ENCODE measurements at places on chromosomes 2 and 18. TPM values are rescaled to one million over a fixed set of nuclear protein-coding genes. Genes with fewer than 3 reads are reported as not detected.

GRCh38 chr2:191150600-191151330, at the start of gene STAT4:
Gene STAT4, minus strand, starts transcription at chr2:191150994. Its CDS starts 2,791 bp downstream, at chr2:191148203.
- peak within 1 kb of the TSS; percentile 60 for H3K4me3 ChIP-seq
- no peaks in the 10 kb centered on the region for H3K36me3 ChIP-seq
- DNase-seq = no peak
- H3K4me1 ChIP-seq = peaks cover 10% of the 10 kb centered on the region
- peaks cover 46% of the 10 kb centered on the region for H3K27me3 ChIP-seq

DNA sequence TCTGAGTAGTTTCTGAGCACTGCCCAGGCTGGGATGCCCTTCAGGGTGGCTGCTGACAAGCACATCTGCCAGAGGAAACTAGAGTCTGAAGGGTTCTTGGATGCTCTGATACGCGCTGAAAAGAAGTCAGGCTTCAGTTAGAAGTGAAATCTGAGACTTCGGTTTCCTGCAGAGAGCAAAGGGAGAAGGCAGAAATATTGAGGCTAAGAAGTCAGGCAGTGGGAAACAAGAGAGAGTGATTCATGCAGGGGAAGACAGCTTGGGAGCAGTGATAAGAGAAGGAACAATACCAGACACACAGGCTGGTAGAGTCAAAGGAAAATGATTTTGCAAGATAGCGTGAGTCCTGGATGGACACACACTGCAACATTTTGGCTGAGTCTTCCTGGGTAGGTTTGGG, 51.0 kb upstream of the BOD1L2 start:
- no peak overlapping the region for H3K4me3 ChIP-seq
- H3K36me3 ChIP-seq = no peaks in the 10 kb centered on the region
- H3K27ac ChIP-seq = no peak overlapping the region

DNA sequence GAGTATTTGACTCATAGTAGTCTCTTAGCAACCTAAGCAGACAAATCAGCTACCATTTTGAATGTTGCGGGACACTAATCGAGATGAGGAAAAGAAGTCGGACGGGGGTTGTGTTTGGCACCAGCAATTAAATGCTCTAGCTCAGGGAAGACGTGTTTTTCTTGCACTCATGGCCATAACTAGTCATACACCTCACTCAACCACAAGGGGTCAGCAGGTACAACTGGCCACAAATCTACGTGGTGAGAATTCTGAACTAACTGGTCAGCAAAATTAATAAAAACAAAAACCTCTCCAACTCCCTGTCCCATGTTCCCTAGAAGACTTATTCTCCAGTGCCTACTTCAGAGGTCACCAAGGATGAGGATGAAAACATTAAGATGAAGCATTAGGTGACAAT, 1467.8 kb downstream of the DPP10 start:
- no peak for DNase-seq
- H3K4me1 ChIP-seq = peaks cover 9% of the 10 kb centered on the region
- no peaks in the 10 kb centered on the region for H3K36me3 ChIP-seq
- H3K27ac ChIP-seq = no peak overlapping the region
- no peaks in the 10 kb centered on the region for H3K27me3 ChIP-seq

DNA sequence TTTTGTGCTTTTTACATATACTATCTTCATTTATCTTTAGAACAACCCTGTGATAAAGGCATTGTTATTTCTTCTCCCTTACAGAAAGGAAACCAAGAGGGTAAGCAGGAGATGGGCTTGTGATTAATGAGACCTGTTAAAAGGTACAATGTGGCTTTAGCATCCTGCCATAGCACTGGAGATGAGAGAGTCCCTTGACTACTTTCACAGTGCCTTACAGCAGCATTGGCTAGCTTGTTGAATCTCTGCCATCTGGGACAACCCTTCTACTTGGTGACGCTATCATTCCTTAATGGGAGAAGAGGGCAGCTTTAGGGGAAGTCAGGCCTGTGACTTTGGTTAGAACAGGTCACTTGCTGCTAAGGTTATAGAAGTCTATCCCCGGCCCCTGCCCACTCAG, 68.1 kb upstream of the LYPD6B start:
- no peaks in the 10 kb centered on the region for H3K36me3 ChIP-seq
- H3K4me1 ChIP-seq = peaks cover 17% of the 10 kb centered on the region
- H3K27ac ChIP-seq = no peak overlapping the region

GRCh38 chr18:57801761-57802212, 1.3 kb downstream of the ATP8B1 start:
- peak overlapping the region; percentile 87 for H3K4me3 ChIP-seq
- H3K27me3 ChIP-seq = peaks cover 44% of the 10 kb centered on the region
- DNase-seq = no peak
- H3K4me1 ChIP-seq = peaks cover 29% of the 10 kb centered on the region
- H3K27ac ChIP-seq = peak overlapping the region; percentile 76

DNA sequence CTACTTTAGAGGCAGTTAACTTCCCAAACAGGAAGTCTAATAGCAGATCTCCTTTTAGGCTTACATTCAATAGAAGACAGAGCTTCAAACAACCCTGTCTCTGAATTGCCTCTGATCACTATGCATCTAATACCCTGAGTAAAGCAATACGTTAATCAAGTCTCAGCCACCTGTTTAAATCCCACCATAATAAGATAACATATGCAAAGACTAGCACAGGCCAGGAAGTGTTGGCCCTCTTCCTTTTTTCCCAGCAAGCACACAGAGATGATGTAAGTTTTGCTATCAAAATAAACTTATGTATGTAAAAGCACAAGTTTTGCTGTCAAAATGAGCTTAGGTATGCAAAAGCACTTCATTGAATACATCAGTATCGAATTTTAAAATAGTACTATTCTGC, 385.5 kb downstream of the RND3 start:
- peaks cover 14% of the 10 kb centered on the region for H3K4me1 ChIP-seq
- no peak for DNase-seq
- no peak overlapping the region for H3K4me3 ChIP-seq
- H3K36me3 ChIP-seq = no peaks in the 10 kb centered on the region
- H3K27ac ChIP-seq = no peak overlapping the region

DNA sequence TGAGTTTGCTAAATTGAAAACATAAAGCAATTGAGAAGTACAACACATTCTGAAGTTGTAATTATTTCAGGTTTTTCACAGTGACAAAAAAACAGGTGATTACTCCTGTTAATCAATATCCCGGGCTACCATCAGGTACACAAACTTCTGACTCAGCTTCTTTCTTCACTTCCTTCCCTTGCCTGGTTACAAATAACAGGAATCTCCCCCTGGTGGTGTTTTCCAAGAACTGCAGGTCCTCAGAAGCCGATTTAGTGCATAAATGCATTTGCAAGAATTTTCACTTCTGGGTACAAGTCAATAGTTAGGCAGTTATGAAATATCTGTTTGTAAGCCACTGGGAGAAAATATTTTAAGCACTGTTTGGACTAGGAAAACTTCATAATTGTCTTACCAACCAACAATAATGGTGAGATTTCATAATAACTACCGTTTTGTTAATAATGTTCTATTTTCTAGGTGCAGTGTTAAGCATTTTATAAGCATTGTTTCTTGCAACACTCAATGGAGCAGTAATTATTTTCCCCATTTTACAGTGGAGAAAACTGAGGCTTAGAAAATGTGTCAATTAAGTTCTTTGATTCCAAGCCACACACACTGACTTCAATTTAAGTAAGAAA, 12.4 kb upstream of the GMCL1 start:
- no peak overlapping the region for H3K4me3 ChIP-seq
- peaks cover 20% of the 10 kb centered on the region for H3K36me3 ChIP-seq
- H3K4me1 ChIP-seq = peaks cover 20% of the 10 kb centered on the region
- DNase-seq = no peak
- H3K27me3 ChIP-seq = no peaks in the 10 kb centered on the region
- no peak overlapping the region for H3K27ac ChIP-seq

DNA sequence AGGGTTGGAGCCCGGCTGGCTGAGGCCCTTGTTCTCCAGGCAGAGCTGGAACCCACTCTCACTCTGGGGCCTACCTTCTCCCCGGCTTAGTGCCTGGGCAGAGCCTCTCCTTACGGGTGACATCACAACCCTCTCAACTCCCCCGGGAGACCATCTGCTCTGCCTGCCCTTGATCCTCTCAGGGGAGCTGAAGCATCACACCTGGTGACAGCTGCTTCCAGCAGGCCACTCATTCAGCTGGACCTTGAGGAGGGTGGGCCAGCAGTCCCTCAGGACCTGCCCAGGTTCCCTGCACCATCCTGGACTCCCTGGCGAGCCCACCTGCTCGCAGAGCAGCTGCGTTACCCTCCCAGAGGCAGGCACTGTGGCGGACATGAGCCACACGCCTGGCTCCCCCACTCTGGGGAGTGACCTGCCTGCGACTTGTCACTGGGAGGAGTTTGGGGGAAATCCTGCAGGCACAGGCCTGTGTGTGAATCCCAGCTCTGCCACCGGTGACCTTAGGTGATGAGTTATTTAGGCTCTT, 13.1 kb downstream of the HS6ST1 start:
- no peak for DNase-seq
- H3K27ac ChIP-seq = peak overlapping the region; percentile 97
- no peaks in the 10 kb centered on the region for H3K27me3 ChIP-seq
- H3K4me1 ChIP-seq = peaks cover 91% of the 10 kb centered on the region
- H3K36me3 ChIP-seq = peaks cover 2% of the 10 kb centered on the region

DNA sequence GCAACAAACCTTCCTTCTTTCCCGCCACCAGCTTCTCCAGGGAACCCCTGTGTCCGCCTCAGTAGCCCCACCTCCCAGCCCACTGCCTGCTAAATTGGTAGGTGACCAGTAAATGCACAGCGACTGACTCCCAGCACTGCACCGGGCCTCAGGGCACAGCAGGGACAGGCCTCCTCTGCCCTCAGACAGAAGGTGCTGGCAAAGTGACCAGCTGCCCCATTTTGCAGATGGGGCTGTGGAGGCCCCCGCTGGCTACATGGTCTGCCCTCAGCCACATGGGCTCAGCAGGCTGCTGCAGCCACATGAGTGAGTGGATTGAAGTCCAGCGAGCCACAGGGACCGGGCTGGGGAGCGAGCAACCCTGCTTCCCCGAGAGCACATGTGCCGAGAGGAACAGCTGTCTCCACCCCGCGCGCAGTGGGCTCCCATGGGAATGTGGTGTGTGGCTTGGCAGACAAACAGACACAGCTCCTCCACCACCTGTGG, 7.8 kb upstream of the NPPC start:
- H3K4me1 ChIP-seq = no peaks in the 10 kb centered on the region
- H3K27me3 ChIP-seq = peaks cover 37% of the 10 kb centered on the region
- no peak overlapping the region for H3K4me3 ChIP-seq
- H3K27ac ChIP-seq = no peak overlapping the region
- no peaks in the 10 kb centered on the region for H3K36me3 ChIP-seq
- peak; percentile 33 for DNase-seq

- peak overlapping the region; percentile 70 for H3K27ac ChIP-seq
- peaks cover 49% of the 10 kb centered on the region for H3K4me1 ChIP-seq
- DNase-seq = no peak
- no peaks in the 10 kb centered on the region for H3K27me3 ChIP-seq
Observed at GRCh38 chr2:9328931-9329330, 94.4 kb downstream of the ITGB1BP1 start.

DNA sequence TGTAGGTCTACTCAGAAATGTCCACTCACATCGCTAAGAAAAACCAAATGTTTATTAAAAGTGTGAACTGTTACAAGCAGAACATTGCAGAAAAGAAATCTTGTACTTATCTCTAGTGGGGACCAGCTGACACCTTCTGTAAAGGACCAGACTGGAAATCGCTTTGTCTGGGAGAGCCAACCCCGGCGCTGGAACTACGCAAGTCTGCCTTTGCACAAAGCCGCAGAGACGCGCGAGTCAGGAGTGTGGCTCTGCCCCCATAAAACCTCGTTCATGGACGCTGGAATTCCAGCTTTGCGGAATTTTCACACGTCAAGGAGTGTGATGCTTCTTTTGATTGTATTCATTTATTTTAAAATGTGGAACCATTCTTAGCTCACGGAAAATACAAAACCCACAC, 141.9 kb upstream of the SALL3 start:
- no peaks in the 10 kb centered on the region for H3K4me1 ChIP-seq
- no peak overlapping the region for H3K4me3 ChIP-seq
- peaks cover 6% of the 10 kb centered on the region for H3K27me3 ChIP-seq
- no peaks in the 10 kb centered on the region for H3K36me3 ChIP-seq
- no peak overlapping the region for H3K27ac ChIP-seq

GRCh38 chr2:144675731-144676130, 155.8 kb upstream of the ZEB2 start:
- H3K27me3 ChIP-seq = no peaks in the 10 kb centered on the region
- H3K27ac ChIP-seq = no peak overlapping the region
- H3K36me3 ChIP-seq = no peaks in the 10 kb centered on the region
- no peak for DNase-seq

KCNJ3 gene
- 1.4 TPM for total RNA-seq

DNA sequence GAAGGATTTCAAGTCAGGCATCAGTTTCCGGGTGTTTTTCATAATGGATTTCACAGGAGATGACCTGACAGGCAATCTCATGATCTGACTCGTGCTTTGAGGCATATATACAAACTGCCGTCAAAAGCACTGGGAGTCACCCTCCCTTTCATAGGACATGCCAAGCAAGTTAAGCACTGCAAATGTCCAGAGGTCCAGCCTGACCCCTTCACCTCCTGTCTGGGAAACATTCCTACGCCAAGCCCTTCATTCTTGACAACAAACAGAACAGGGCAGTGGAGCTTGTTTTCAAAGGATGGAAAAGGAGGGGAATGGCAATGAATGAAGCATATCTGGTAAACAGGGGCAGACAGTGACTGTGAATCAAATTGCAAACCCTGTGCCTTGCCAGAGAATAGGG, 963.6 kb downstream of the BCL11A start:
- no peaks in the 10 kb centered on the region for H3K36me3 ChIP-seq
- no peak overlapping the region for H3K27ac ChIP-seq
- no peak for DNase-seq
- H3K4me3 ChIP-seq = no peak overlapping the region
- H3K27me3 ChIP-seq = no peaks in the 10 kb centered on the region

DNA sequence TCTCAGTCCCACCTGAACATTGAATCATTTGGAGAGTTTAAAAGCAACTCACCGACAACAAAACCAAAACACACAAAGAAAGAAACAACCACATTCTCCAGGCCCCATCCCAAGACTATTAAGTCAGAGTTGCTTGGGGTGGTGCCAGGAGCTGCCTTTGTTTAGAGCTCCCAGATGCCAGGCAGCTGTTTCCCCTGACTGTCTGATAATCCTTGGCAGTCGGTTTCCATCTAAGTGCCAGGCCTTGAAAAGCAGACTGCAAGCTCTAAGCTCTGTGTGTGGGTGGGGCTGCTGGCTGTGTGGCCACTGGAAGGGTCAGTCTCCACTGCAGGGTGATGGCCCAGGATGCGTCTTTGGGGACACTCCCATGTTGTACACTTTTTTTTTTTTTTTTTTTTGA, 255.3 kb upstream of the AGAP1 start:
- peaks cover 5% of the 10 kb centered on the region for H3K27me3 ChIP-seq
- no peak overlapping the region for H3K27ac ChIP-seq
- DNase-seq = no peak
- H3K36me3 ChIP-seq = no peaks in the 10 kb centered on the region

POTEJ gene
- not detected for total RNA-seq

SIX3 gene
- not detected for total RNA-seq

SH3RF3 gene
- 2.5 TPM for total RNA-seq

- DNase-seq = no peak
- H3K36me3 ChIP-seq = no peaks in the 10 kb centered on the region
- no peak overlapping the region for H3K4me3 ChIP-seq
- peaks cover 11% of the 10 kb centered on the region for H3K27me3 ChIP-seq
- H3K4me1 ChIP-seq = no peaks in the 10 kb centered on the region
- H3K27ac ChIP-seq = no peak overlapping the region
Observed at GRCh38 chr2:172113617-172114016, 10.9 kb upstream of the DLX2 start.

PARD3B gene
- 20.4 TPM for total RNA-seq
